Stimulated activated CD8-positive, alpha-beta memory T cell treated with anti-CD3 and anti-CD28 coated beads, Interleukin-2, amount 100 ng/mL, for 48 hours (primary cell): ENCODE measurements at places on chromosomes 5 and 9.

DNA sequence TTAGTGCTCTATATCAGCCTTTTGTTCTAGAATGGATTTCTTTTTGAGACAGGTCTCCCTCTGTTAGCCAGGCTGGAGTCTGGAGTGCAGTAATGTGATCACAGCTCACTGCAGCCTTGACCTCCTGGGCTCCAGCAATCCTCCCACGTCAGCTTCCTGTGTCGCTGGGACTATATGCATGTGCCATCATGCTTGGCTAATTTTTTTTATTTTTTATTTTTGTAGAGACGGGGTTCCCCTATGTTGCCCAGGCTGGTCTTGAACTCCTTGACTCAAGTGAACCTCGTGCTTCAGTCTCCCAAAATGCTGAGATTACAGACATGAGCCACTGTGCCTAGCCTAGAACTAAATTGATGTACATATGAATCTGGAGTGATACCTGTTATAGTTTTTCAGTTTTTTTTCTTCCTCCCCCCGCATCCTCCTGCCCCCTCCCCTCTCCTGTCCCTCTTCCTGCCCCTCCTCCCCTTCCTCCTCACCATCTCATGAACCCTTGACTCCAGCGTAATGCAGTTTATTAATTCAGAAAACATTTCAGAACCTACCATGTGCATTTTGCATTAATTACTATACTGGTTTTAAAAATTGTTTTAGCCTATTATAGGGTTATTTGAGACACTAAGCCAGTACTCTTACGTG, 37.4 kb upstream of the TNFAIP8 start:
- DNase-seq = no peak

GRCh38 chr9:3576328-3576727, 50.5 kb upstream of the RFX3 start:
- no peak for DNase-seq

DNA sequence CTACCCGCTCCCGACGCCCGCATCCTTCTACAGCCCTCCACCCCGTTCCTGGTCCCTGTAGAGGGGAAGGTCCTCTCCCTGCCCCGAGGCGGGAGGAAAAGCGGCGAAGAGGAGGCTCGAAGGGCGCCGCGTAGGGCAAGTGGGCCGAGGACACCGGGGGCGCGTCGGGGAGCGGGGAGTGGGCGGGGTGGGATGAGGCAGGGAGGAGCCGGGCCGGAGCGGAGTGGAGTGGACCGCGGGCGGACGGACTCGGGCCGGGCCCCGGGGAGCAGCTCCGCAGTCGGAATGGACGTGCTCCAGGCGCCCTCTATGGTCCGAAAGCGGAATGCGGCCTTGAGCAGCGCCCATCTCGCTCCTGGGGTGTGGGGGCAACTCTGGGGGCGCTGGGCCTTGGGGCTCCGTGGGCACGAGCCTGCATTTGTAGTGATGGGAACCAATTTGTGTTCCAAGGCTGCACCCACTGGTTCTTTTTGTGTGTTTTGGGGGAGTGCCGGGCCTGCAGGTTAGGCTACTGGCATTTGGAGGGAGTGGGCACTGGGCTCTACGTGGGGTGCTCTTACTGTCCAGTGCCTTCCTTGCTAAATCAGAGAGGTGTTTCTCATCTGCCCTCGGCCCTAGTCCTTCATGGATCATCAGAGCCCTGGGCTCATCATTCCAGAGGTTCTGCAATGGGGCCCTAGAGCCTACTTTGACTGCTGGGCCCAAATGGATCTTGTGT, 7.3 kb downstream of the IRX1 start:
- no peak for DNase-seq

DNA sequence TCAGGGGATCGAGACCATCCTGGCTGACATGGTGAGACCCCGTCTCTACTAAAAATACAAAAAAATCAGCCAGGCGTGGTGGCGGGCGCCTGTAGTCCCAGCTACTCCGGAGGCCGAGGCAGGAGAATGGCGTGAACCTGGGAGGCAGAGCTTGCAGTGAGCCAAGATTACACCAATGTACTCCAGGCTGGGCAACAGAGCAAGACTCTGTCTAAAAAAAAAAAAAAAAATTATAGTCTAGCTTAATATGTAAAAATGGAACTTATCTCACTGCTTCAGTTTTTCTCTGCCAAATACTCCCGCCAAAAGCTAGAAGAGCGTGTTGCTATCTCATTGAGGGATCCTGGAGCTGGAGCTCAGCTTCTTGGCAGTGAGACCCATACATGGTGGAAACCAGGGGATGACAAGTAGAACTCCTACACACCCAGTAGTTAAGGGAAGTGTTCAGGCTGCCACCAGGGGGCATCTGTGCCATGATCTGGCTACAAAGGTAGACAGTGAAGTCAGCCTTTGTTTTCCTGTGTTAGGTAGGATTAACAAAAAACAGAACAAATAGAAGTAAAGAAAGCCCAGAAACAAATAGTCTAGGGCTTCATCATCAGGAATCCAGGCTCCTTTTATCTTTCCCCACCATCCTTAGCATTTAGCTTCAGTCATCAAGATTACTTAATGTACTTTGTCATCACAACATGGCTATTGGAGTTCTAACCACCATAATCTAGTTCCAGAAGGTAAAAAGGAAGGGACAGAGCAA, 33.6 kb upstream of the GLIPR2 start:
- peak; percentile 78 for DNase-seq

GRCh38 chr9:27566118-27566517, 7.2 kb downstream of the C9orf72 start:
- no peak for DNase-seq
